Activated T-helper 1 cell treated with anti-CD3 and anti-CD28 coated beads, Interleukin-2, amount 50 U/mL, for 16 hours (primary cell): ENCODE measurements at places on chromosomes 5 and 9.

- DNase-seq = no peak
Observed at GRCh38 chr9:6667633-6668280, 22.2 kb upstream of the GLDC start.

DNA sequence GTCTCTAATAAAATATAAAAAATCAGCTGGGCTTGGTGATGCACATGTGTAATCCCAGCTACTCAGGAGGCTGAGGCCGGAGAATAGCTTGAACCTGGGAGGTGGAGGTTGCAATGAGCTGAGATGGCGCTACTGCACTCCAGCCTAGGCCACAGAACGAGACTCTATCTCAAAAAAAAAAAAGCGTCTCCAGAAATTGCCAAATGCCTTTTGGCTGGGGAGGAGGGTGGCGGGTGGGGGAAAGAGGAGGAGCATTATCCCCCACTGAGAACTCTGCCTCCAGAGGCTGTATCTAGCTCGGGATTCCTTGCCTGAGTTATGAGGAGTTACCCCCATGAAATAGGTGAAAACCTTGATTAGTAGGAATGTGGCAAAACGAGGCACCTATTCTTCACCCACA, 4.8 kb downstream of the ROPN1L start:
- no peak for DNase-seq

DNA sequence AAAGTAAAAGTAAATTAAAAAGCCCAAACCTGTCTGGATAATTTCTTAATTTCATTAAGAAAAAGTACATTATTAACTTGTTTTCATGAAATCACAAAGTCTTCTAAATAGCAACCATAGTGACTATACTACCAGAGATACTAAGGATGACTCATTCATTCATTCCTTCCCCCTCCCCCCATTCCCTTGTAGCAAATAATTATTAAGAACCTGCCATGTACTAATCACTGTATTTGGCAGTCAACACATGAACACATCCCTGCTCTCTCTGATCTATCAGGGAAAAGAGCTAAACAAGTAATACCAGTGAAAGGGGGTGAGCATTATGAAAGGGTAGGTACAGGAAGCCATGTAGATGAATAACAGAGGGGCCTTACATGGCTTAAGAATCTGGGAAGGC, 203.9 kb downstream of the CWC27 start:
- DNase-seq = no peak

DNA sequence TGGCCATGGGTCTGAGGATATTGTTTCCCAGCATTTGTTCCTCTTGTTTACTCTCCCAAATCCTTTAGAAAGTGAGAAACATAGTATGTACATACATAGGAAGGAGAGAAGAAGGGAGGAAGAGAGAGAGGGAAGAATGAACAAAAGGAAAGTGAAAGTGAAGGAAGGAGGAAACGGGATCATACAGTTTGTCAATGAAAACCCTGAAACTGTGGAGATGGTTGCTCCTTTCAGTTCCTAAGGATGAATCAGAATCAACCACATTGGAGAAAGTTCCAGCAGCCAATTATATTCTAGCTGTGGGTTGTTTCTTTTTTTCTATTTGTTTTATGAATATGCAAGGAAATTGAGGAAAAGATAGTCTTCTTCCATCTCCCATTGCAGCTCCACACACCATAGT, 396.5 kb downstream of the MLLT3 start:
- no peak for DNase-seq

GRCh38 chr9:76887003-76887821, 18.7 kb downstream of the PRUNE2 start:
- DNase-seq = no peak

GRCh38 chr5:174571662-174572397, 152.6 kb upstream of the MSX2 start:
- DNase-seq = no peak

- no peak for DNase-seq
Observed at GRCh38 chr9:108838017-108838416, 17.8 kb downstream of the ACTL7B start.

- peak; percentile 96 for DNase-seq
Observed at GRCh38 chr9:136949817-136950655, 2.0 kb upstream of the LCN12 start.

- DNase-seq = no peak
Observed at GRCh38 chr9:2839040-2839439, 4.9 kb downstream of the PUM3 start.
